ENCODE measurements at places on chromosomes 3 and 15.

DNA sequence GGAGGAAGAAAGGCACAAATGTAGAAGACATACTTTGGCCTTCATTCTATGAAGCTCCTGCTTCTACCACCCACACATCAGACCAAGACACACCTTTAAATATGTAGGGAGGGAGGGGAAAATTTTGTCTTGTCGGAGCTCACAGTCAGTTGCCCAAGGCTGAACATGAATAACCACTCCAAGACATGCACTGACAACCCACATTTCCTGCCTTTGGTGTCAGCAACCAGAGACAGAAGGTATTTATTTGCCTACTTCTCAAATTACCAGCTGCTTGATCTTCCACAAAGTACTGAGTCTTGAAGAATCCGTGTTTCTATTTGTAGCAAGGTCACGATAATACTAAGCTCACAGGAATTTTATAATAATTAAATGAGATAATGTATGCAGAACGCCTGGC lies 169.7 kb downstream of the KCNMB2 start:
- DNase-seq: peak; percentile 83

DNA sequence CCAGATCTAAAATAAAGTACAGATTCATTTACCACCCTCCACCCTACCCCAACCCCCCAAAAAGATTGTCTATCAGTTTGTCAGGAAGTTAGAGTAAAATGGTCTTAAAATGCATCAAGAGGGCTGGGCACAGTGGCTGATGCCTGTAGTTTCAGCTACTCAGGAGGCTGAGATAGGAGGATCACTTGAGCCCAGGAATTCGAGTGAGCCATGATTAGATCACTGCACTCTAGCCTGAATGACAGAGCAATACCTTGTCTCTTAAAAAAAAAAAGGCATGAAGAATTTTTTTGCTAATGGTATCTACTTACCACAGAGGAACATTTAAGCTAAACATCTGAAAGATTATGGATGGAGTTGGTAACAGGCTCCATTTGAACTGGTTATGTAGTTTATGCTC lies 71.0 kb downstream of the RBM6 start:
- DNase-seq: peak; percentile 11

DNA sequence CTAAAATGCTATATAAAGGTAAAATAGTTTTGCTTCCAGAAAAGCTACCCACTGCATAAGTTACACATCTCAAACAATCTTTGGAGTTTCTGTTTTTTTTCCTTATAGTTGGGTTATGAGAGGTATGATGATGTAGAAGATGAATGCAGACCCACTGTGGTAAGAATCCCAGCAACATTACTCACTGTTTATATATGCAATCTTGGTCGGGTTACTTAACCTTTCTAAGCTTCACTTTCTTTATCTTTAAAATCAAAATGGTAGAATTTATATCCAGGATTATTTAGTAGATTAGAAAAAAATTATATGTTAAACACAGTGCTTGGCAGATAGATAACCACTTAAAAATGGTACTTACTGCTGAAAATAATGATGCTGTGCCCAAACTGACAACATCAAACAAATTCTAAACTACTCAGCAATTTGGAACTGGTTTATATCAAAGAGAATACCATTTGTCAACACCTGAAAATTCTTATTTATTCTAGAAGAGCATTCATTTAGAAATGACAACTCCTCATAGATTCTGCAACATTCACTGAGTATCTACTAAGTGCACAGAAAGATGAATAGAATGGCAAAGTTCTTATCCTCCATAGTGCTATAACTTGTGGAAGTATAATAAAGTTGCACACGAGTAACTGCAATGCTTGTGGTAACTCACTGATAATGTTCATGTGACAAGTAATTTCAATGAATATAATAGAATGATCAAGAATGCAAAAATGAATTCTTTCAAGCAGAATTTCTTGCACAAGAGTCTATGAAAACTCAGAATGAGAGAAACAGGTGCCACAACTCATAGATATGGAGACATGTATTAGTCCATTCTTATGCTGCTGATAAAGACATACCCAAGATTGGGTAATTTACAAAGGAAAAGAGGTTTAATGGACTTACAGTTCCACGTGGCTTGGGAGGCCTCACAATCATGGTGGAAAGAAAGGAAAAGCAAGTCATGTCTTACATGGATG lies 129.0 kb upstream of the SLC7A14 start:
- DNase-seq: peak; percentile 88

DNA sequence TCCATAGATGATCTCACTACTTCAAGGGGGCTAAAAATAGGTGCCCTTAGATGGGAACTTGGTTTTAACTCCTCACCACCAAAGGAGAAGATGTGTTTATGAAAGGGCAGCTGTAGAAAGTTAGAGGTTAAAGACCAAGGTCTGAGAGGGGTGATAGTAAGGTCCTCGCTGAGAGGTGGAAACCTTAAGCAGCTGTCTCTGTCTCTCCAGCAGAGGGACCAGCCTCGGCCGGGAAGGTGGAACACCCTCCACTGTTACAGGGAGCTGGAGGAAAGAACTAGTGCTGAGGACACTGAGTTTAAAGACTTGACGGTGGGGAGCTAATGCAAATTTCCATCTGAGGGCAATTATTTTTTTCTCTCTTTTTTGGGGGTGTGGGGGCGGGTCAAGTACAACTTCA lies 8.9 kb upstream of the RLBP1 start:
- no peak for DNase-seq

DNA sequence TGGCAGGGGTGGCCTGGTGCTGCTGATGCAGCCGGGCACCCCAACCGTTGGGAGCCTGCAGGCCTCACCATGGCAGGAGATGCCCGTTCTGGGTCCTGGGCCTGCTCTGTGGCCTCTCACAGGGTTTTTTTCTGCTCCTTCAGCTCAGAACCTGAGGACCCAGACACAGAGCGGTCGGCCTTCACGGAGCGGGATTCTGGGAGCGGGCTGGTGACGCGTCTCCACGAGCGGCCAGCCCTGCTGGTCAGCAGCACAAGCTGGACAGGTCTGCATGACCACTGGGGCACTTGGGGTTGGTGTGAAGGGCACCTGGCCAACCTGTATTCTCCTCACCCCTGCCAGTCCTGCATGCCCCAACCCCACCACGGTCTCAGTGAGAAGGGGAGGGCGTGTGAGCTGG lies 10.3 kb downstream of the ALG1L2 start:
- no peak for DNase-seq

- DNase-seq: no peak
These were observed 399.0 kb upstream of the ARRDC4 start for GRCh38 chr15:97561529-97561928.

GRCh38 chr3:23991683-23992628 lies 46.9 kb downstream of the NR1D2 start:
- DNase-seq: peak; percentile 87

GRCh38 chr3:118766306-118766669 lies 268.4 kb downstream of the IGSF11 start:
- no peak for DNase-seq

DNA sequence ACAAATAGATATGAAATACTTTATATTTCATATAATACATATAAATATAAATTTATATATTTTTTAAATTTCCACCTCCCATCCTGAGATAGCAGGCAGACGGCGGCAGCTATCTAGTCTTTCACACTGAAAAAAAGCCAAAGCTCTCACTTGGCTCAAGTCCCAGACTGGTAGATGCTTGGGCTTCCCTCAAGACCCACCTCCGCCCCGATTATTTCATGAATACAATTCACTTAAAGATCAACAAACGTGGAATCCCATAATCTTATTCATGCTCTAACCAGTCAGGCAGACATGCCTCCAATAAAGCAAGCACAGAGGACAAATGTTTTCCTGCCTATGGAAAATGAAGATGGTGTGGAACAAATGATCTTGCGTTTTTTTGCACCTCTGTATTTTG lies 275.9 kb upstream of the NR2F2 start:
- DNase-seq: no peak

DNA sequence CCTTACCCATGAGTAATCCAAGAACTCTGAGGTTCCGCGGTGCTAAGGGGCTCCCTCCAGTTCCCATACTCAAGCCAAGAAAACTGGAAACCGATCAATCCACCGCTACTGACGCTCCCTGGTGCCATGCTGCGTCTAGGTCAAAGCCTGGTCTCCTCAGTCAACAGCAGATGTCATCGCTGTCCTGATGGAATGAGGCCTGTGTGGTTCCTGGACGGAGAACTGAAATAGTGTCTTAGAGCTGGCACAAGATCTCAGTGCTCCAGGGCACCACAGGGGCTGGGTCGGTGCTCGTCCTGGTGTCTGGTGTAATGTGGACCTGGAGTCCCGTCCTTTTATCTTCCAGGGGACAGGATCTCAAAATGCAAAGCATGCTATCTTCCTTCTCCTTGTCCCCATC lies 373.9 kb upstream of the CFAP20DC start:
- DNase-seq: no peak

DNA sequence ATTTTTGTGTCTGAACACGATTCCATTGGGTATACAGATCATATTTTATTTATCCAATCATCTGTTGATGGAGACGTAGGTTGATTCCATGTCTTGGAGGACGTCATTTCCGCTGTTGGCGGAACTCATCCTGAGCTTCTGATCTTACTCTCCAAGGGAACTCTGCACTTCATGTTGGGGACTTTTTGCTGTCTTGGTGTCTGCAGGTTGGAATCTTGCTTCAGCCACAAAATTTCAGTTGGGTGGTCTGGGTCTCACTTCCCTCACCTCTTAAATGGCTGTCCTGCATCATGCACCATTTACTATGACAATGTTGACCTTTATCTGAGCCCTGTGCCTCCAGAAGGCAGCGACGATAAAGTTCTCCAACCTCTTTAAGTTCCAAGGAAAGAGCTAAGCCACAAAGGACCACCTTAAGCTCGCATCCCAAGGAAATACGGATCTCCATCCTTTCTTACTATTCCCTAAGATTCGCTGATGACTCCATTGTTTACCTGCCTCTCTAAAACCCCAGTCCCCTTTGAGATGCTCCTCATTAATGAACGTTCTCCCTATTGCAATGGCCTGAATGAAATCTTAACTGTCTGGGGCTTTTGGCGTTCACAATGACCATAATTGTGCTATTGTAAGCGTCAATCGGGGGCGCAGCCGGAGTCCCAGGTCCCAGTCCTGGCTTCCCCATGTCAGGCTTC lies 23.1 kb upstream of the RNU6-1 start:
- DNase-seq: no peak

GRCh38 chr3:119726909-119727308 lies 24.1 kb downstream of the CFAP91 start:
- DNase-seq: no peak

GRCh38 chr15:75646944-75647364 lies 758 bp upstream of the SNX33 start:
- DNase-seq: no peak

- peak; percentile 14 for DNase-seq
These were observed 710.1 kb upstream of the CBLB start for GRCh38 chr3:106578911-106579310.

DNA sequence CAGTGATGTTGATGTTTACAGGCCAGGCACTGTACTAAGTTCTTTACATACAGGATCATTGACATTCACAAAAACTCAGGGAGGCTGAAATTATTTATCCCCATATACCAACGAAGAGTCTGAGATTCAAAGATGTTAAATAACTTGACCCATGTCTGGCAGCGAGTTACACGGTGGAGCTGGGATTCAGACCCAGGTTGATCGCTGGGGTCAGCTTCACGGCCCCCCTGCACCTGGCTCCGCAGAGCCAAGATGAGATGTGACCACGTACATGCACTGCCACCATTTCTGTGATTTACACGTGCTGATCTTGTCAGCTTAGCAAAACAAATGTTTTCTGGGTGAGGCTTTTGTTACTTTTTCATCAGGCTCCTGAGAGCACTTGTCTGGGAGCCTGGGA lies 109.8 kb downstream of the EEFSEC start:
- DNase-seq: no peak

DNA sequence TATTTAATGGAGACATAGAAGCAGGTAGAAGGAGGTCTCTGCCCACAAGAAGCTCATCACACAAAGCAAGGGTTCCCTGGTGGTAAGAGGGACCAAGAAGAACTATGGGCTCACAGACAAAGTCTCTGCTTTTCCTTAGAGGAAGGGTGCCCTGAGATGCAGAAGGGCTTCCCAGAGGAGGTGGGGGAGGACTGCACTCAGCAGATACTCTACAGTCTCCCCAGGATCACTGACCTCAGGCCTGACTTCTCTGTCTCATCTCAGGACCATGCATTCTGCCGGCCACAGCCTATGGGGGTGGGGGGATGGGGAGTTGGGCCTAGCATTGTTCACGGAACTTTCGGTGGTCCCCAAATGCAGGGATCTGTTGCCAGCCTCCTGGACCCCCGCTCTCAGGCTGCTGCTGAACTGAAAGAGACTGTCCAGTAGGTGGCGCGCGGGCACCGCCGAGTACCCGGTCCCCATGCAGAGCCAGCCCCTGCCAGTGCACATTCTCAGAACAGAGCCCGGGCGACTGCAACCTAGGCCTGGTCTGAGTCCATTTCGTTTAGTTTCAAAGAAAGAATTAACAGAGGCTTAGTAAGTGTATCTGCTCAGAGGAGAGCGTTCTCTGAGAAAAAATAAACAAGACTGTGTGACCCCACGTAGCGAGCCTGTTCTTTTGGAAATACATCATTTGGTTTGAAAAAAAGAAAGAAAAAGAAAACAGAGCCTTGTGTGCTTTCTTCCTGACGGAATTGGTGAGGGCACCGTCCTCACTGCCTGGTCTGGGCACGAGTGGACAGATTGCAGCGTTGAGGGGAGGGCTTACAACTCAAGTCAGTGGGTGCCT lies 74.1 kb downstream of the LRTM1 start:
- DNase-seq: peak; percentile 59

DNA sequence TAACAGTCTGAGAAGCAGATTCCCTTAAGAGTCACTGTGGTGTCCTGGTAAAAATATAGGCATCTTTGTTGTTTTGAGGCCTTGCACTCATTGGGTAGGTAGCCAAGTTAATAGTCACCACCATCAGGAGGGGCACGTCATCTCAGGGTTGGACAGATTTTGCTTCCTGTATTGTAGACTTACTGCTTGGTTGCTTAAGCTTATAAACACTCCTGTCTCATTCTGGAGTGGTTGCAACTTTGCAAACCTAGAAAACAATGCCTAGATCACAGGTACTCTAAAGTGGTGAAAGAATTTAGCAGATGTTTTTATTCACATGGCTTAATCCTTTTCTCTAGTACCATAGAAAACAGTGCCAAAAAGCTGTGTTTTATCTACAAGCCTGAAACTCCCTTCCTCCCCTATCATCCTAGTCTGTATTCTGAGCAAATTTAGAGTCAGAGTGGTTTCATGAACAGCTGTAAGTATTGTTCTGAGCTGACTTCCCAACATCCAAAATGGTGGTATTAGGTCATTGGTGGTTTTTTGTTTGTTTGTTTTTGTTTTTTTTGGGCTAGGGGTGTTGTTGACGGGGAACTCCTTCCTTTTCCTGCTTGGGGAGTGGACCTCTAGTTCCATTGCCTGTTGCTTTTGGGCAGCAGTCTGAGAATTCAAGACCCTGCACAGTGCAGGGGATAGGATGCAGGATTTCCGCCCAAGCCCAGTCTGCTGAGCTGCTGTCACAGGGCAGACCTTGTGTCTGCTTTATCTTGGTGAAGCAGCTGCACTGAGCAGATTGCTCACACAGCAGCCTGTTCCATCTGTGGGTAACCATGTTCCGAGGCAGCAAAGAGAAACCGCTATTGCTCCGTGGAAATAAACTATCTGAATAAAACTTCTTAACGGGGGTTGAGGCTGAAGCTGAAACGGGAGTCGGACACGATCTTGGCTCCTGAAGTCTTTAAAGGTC lies 202.0 kb downstream of the AKAP13 start:
- no peak for DNase-seq
